H1 (cell line): ENCODE measurements at places on chromosomes 1 and 21.

GRCh38 chr1:231147896-231148295, 14.0 kb upstream of the TRIM67 start:
- DNase-seq, result no peak

GRCh38 chr1:10449751-10450150, at the start of gene CORT:
Gene CORT (plus strand): TSS chr1:10450031. CDS start chr1:10450224, 193 bp downstream.
- no peak for DNase-seq

- DNase-seq, result no peak
These were observed 38.7 kb upstream of the NEK7 start for GRCh38 chr1:198118134-198118533.

DNA sequence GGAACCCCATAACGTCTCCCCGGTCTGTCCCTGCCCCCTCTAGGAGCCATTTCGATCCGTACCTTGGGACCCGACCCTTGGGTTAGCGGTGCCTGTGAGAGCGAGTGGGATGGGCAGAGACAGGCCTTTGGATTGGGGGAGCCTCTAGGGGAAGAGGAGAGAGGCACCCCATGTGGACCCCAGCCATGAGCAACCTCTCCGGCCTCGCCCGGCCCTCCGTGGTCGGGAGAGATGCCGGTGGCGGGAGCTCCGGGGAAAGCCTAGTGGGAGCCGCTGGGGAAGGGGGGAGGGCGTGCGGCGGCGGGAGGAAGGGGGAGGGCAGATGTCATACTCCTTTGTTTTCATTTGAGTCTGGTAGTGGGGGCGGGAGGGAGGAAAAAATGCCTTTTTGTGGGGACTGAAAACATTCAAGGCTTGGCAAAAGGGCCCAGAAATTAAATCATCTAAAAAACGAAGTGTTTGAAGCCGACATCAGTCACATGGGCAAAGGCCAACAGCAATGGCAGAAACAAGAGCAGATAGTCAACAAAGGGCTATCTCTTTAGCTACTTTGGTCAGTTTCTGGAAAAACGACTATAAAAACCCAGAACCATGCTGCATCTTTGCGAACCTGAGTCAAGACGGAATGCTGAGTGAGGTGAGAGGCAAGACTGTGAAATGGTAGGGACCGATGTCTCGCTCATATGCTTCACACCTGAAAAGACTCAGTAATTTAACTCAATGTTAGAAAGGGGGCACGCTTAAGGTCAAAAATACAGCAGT, 758 bp downstream of the PTBP2 start:
- DNase-seq, result no peak

GRCh38 chr1:203490607-203491006, 3.3 kb upstream of the OPTC start:
- no peak for DNase-seq

GRCh38 chr1:41607808-41608207, 123.3 kb upstream of the EDN2 start:
- DNase-seq, result no peak

GRCh38 chr1:53367503-53368313, 39.8 kb upstream of the LRP8 start:
- no peak for DNase-seq

GRCh38 chr1:85580872-85581801, 576 bp downstream of the CCN1 start:
- DNase-seq, result no peak

DNA sequence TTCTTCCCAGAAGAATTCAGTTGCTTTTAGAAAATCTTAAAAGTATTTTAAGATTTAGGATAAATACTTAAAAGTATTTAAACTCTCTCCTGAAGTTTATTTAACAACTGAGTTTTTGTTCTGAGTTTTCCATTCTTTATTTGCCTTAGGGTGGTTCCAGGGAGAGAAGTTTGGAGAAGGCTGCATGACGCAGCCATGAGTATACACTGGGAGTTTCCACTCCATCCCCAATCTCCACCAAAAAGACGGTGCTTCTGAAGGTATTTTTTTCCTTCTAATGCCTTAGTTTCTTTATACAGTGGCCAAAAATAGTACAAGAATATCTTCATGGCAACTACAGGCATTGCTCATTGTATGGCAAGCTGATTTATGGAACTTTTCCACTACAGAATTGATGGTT, 122.7 kb downstream of the ST6GALNAC5 start:
- no peak for DNase-seq

- no peak for DNase-seq
These were observed 8.0 kb downstream of the ACBD6 start for GRCh38 chr1:180494370-180494769.

GRCh38 chr21:25561668-25562641, 45.3 kb downstream of the MRPL39 start:
- peak; percentile 79 for DNase-seq

DNA sequence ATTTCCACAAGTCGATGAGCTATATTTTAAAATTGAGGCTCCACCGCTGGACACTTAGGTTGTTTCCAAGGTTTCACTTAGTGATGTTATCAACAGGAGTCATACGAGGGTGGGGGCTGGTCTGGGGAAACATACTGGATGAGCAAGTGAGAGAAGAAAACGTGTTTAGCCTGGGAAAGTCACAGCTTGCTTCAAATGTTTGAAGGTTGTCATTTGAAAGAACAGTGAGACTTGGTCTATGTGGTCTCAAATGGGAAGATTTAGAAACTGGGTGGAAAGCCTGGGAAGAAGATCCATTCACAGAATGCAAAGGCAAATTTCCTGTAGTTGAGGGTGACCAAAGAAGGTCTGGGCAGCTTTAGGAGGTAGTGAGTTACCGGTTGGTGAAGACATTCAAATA, 9.9 kb upstream of the DYRK1A start:
- no peak for DNase-seq

- no peak for DNase-seq
These were observed 559 bp downstream of the VCAM1 start for GRCh38 chr1:100720101-100720500.

DNA sequence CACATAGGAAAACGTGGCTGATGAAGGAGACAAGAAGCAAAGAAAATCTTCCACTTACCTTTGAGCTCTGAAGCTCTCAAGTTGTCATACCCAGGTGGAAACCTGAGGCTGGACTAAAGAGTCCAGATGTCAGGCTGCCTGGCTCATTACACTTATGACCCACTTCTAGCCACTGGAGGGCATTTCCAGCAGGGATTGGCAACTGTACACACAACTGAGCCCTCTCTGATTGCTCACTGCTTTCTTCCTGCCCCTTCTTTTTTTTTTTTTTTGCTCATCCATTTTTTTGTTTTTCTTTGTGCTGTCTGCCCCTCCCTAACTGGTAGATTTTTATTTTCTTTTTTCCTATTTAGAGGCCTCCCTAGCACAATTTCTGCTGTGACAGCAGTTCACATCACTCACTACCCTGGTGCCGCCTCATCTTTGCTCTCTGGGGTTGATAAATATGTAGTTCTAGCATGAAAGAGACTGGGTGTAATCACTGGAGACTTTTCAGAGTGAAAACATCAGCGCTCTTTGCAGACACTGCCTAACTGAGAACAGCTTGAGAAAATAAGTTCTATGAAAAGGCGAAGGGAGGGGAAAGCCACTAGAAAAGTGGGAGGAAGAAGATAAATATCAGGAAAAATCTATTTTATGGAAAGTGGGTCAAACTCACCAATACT, 334.5 kb downstream of the NUF2 start:
- no peak for DNase-seq

DNA sequence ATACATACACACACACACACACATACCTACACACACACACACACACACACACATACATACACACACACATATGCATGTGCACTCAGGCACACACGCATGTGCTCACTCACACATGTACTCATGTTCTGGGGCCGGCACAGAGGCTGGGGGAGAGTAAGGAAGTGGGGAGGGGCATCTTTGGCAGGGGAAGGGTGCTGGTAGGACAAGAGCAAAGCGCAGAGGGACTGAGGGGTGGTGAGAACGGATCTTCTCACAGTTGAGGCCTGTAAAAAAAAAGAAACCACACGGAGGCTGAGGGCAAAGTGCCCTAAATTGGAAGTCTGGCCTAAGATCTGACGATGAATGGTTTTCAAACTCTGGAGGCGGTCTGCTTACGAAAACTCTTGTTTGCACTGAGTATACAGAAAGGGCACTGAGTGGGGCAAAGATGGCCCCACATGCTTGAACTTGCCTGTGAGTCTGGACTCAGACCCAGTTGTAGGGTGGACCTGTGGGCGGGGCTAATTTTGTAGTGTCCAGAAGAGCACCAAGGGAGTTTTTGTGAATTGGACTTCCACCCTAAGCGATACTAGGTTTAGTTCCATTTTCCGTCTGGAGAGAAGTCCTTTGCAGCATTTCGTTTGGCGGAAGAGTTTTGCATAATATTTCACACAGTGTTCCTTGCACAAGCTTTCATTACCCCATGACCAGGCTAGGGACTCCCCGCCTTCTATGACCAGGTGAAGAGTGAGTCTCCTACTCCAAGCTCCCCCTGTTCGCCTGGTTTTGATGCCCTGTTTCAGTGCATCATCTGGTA, 79.3 kb upstream of the LYST start:
- no peak for DNase-seq

GRCh38 chr1:221335161-221336101, 406.5 kb downstream of the DUSP10 start:
- DNase-seq, result no peak

DNA sequence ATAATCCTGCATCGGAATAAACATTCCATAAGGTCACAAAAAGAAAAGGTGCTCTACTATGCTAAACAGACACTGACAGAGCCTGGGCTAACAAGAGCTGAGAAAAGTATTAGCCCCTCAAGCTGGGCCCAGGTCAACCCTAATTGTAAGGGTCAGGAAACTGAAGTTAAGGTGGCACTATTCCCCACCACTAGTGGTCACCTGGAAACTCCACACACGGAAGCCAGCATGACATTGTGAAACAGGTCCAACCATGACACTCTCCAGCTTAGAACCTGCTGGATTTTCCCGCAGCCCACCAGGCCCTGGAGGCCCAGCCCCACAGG, 1.2 kb downstream of the PTTG1IP start:
- DNase-seq, result no peak
